Stimulated activated CD8-positive, alpha-beta memory T cell treated with anti-CD3 and anti-CD28 coated beads, Interleukin-4, amount 100 ng/mL, for 48 hours (primary cell): ENCODE measurements at places on chromosomes 16 and 17.
A peak's percentile ranks its signal among the peaks of the same experiment; 100 is the strongest.

- DNase-seq, result no peak
Observed at GRCh38 chr17:325270-326009, 27.2 kb downstream of the RPH3AL start.

- DNase-seq, result peak; percentile 88
Observed at GRCh38 chr16:11233727-11234376, 22.2 kb downstream of the SOCS1 start.

DNA sequence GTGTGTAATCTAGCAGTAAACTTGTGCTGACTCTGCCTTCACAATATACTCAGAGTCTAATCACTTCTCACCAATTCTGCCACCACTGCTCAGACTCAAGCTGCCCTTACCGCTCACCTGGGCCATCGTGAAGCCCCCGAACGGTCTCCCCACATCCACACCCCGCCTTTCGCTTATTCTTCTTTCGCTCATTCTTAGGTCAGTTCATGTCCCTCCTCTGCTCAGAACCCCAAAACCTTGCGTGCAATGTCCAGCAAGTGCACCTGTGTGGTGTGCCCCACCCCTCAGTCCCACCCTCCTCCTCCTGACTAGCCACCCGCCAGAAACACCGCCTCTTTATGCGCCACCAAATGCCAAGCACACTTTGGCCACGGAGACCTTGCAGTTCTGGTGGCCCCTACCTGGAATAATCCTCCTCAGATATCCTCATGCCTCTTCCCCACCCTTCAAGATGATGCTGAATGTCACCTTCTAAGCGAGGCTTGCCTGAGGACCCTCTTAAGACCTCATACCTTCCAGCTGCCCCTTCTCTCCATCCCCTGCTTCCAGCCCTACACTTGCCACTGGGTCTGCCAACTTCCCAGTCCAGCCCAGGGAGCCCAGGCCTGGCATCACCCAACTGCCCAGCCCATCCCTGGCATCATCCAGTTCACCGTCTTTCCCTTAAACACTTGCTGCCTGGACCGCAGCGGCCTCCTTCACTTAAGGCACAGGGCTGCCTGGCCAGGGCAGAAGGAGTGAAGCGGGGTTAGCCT is 34.3 kb upstream of the RBFOX3 start:
- DNase-seq, result no peak

- DNase-seq, result peak; percentile 96
Observed at GRCh38 chr17:74744714-74745547, 3.5 kb upstream of the NHERF1 start.

- peak; percentile 58 for DNase-seq
Observed at GRCh38 chr16:11225677-11226549, 30.1 kb downstream of the SOCS1 start.

GRCh38 chr17:81340607-81341515 is 45.8 kb upstream of the SLC38A10 start:
- no peak for DNase-seq

DNA sequence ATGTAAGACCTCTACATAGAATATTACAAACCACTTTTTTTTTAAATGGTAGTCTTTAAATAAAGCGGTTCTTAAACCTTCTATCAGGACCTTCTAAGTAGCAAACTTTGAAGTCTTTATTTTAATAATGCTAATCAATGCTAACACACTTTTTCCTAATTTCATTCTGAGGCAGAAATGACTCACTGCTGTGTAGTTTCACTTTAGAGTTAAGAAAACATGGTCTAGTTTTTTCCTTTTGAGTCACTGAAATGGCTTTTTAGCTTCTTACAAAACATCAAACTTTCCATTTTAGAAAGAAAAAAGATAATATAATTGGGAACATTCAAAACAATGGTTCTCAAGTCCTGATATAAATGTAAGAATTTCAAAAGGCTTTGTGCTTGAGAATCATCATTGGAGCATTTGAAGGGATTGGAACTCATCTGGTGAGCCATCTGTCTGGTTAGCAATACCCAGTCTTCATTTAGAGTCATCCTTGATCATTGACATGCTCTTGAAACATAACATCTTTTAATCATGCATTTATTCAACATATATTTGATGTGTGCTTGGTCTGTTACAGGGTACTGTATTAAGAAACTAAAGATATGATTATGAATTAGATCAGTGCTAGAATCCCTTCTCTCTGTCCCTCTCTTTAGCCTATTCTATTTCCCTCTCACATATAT is 258.3 kb upstream of the MON1B start:
- DNase-seq, result no peak

GRCh38 chr17:48051706-48052486 is 3.7 kb downstream of the NFE2L1 start:
- DNase-seq, result no peak

DNA sequence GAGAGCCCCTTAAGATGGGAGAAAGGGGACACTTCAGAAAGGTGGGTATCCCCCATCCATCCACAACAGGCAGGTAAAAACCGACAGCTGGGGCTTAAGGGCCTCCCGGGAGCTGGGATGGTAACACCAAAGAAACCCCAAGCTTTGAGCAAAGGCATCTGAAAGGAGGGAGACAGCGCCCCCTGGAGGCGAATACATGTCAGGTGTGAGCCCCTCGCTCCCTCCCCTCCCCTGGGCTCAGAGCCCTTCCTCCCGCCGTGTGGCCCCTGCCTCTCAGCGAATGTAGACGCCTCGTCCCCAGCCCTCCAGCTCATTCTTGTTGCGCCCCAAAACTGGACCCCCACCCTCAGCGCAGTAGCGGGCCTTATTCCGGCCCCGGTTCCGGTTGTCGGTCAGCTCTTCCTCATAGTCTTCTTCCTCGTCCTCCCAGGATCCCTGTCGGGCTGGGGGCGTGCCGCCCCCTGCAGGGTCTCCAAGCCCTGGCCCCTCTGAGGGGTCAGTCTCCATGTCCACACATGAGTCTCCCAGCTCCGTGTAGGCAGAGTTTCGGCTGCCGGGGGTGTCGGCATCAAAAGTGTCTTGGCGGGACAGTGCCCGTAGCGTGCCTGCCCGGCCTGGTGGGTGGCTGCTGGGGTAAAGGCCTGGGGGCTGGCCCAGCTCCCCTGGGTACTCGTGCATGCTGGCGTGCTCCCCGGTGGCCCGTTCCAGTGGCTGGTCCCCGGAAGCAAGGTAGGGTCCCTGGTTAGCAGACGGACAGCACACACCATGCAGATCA is 9.1 kb upstream of the ARL5C start:
- peak; percentile 87 for DNase-seq

DNA sequence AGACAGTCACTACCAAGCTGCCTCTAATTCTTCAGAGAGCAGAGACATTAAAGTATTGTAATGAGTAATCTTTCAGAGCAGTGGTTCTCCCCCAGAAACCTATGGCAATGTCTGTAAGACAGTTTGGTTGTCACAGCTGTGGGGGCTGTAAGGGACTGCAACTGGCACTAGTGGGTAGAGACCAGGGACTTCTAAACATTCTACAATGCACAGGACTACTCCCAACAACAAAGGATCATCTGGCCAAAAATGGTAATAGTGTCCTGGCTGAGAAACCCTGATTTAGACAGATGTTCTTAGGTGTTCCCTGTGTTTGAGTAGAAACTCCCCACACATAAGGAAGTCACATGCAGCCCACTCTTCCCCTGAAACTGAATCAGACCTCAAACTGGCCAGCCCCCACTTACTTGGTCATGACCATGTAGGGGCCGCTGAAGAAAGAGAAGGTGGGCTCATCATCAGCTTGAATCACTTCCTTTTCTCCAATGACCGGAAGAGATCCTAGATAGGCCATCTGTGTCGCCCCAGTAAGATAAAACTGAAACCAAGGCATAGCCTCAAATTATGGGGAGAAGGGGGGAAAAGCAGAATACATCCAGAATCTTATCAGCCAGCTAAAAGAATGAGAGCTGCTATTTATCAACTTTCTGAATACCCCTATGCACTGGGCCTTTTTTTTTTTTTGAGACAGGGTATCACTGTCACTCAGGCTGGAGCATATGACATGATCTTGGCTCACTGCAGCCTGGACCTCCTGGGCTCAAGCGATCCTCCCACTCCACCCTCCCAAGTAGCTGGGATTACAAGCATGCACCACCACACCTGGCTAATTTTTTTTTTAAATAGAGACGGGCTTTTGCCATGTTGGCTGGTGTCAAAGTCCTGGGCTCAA is 75.8 kb downstream of the TEX14 start:
- DNase-seq, result no peak

GRCh38 chr16:1069154-1069553 is 3.4 kb upstream of the SSTR5 start:
- peak; percentile 44 for DNase-seq

DNA sequence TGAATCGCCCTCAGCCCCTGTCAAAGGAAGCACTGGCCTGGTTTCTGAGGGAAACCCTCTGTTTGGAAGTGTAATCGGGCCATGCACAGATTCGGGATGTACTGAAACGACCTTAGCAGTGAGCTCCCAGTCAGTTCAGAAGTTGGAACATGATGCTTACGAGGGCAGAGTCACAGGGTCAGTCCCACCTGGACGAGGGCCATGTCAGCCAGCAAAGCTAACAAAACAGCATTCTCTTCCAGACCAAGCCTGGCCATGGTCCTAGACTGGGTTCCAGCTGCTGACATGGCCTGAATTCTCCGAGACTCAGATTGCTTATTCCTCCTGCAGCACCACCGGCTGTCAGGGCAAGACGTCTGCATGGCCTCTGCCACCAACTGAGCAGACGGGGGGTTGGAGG is 192.2 kb upstream of the WSCD1 start:
- DNase-seq, result no peak

DNA sequence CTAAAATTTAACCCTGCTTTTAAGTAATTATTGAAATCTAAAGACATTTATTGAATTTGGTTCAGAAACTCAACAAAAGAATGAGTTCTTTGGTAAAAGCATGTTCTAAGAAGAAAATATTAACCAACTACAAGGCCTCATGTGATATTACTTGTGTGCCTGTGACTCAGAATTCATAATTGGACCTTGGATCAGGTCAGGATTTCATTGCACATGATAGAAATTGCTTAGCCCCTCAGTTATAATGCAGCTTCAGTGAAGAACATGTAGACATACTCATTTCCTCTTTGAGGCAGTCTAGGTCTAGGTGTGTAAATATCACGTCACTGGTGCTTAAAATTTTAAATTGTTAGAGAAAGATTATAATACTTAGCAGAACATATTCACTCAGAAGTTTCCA is 410.0 kb upstream of the SOX9 start:
- no peak for DNase-seq

- no peak for DNase-seq
Observed at GRCh38 chr16:83603723-83604570, 203.8 kb upstream of the HSBP1 start.

DNA sequence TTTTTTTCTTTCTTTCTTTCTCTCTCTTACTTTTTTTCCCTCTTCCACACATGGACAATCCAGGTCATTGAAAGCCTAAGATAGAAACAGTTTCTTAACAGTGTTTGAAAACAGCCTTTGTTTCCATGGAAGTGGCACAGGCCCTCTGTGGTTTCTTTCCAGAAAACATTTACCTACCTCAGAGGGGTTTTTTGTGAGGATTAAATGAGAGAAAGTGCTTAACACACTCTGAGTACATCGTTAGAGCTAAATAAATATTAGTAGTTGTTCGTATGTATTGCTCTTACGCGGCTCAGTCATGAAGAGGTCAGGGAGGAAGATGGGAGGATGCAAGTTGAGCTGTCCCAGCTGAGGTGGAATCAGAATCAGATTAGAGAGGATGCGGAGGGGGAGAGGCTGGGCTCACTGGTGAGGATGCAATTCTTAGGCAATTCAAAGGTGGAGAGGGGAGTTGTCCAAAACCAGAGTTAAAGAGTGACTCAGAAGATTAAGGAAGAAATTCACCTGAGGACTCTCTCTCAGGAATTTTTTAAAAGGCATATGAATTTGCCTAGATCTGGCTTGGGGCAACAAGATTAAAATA is 345.4 kb downstream of the PMP22 start:
- DNase-seq, result no peak

DNA sequence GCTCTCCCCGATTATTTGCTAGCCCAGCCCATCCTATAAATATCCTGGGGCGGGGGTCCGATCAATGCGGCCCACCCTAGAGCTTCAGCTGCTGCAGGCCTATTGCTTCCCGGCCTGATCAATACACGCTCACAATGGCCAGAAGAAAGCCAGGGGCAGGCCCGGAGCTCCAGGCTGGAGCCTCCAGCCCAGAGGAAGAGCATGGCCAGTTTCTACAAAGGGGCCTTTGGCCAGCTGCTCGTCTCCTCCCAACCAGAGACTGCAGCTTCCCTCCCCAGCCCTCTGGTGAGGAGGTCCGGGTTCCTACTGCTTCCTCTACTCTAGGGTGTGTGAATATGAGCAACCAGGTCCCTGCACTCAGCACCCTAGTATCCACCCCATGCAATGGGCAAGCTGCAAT is 36.7 kb downstream of the SALL1 start:
- no peak for DNase-seq

DNA sequence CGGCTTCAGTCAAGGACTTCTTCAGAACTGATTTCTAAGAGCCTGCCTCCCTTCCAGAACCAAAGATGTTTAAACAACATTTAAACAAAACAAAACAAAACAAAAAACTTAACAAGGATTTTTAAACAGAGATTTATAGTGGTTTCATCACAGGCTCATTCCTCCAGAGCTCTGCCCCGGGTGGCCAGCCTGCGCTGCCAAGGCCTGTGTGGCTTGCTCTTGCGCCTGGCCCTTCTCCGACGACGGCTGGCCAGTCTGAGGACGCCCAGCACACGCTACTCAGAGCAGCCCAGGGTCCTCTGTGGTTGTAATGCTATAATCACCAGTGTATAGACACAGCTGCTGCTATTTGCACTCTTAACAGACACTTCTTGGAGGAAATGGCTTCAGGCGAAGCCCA is 307.2 kb upstream of the MYOCD start:
- DNase-seq, result no peak

DNA sequence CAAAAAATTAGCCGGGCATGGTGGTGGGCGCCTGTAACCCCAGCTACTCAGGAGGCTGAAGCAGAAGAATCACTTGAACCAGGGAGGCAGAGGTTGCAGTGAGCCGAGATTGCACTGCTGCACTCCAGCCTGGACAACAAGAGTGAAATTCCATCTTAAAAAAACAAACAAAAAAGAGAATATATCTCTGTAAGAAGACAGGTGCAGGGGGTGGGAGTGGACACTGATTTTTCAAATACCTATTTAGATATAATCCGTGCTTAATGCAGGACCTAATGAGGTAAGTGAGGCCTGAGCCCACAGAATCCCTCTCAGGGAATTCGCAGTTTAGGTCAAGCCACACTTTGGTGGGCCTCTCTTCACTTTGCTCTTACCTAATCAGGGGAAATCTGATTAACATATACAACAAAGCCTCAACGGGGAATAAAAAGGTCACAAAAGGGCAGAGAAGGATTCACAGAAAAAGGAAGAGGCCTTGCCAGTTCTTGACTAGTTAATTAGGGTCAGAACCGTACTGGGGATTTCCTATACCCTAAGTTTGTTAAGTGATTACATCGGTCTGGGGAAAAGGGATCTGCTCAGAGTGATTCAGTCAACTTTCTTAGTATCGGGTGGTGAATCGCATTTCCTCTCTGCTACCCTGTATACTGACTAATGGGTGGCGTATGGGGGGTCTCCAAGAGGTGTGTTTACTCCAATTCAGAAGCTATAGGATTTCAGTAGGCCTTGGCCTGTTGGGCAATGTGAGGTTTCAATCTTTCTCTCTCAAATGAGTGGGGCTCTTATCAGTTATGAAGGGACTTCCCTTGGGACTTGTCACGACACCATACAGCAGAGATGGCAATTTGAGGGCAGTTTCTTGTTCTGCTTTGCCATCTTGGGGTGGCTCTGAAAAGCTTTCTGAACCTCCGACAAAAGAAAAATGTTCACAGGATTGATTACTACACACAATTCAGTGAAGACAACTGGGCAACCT is 1.9 kb upstream of the NFAT5 start:
- peak; percentile 73 for DNase-seq

- peak; percentile 54 for DNase-seq
Observed at GRCh38 chr17:2101448-2102257, 46.8 kb downstream of the HIC1 start.
